SK-N-SH (cell line): ENCODE measurements at places on chromosomes 5 and 9.

DNA sequence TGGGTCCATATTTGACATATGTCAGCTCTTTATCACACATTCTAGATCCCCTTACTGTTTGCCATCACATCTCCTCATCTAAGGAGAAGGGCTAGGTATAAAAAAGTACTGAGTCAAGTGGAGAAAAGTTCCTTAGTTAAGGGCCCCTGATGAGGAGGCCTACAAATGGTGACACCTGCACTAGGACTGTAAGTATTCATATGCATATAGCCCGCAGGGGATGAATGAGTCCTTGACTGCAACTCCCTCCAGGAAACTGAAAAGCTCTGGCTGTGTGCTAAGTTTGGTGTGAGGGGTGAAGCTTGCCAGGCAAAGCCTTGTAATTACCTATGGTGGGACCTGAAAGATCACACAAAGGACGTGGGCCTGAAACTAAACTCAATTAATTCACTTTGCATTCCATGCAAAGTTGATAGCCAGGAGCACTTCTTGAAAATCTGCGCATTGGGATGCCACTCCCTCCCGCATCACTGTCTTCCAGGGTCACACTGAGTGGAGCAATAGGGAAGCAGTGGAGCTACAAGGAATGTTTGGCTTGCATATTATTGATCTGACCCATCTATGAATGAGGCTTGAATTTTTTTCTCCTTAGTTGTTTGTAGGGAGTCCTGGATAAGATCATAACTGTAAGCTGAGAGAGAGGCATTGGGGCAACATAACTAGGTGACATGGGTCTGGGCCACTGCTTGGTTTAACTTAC lies 11.9 kb upstream of the EQTN start:
- no peak for DNase-seq

DNA sequence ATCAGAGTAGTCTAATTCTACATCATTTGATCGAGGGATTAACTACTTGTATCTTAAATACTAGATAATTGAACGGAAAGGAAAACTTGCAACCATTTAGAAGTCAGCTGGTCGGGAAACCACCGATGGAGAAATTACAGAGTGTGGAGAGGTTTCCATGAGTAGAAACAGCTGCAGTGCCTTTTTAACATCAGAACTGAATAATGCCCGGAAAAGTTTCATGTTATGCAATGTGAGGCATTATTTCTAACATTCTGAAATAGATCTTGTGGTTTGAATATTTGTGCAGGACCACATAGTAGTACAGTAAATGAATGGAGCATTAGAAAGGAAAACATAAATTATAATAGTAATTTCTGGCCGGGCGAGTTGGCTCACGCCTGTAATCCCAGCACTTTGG lies 88.1 kb upstream of the RNF180 start:
- DNase-seq: no peak

- no peak for DNase-seq
Measured at GRCh38 chr9:20771729-20772128, 87.7 kb downstream of the FOCAD start.

- DNase-seq: no peak
Measured at GRCh38 chr5:72392326-72392733, 72.2 kb downstream of the PTCD2 start.

- no peak for DNase-seq
Measured at GRCh38 chr9:96108691-96109380, 193.1 kb downstream of the HSD17B3 start.

DNA sequence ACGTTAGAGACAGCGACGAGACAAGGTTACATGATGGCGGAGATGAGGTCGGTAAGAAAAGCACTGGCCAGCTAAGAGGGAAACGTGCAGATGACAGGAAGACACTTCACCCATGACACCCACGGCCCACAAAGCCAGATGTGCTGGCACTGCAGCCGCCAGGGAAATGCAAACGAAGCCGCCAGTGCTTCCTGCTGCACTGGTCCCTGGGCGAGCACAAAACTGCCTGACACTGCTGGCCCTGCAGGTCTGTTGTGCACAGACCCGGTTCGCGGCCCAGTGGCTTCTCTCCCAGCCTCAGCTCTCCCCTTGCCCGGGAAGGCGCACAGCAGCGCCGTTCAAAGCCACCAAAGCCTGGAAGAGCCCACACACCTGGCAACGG lies 20.3 kb downstream of the QSOX2 start:
- DNase-seq: no peak

DNA sequence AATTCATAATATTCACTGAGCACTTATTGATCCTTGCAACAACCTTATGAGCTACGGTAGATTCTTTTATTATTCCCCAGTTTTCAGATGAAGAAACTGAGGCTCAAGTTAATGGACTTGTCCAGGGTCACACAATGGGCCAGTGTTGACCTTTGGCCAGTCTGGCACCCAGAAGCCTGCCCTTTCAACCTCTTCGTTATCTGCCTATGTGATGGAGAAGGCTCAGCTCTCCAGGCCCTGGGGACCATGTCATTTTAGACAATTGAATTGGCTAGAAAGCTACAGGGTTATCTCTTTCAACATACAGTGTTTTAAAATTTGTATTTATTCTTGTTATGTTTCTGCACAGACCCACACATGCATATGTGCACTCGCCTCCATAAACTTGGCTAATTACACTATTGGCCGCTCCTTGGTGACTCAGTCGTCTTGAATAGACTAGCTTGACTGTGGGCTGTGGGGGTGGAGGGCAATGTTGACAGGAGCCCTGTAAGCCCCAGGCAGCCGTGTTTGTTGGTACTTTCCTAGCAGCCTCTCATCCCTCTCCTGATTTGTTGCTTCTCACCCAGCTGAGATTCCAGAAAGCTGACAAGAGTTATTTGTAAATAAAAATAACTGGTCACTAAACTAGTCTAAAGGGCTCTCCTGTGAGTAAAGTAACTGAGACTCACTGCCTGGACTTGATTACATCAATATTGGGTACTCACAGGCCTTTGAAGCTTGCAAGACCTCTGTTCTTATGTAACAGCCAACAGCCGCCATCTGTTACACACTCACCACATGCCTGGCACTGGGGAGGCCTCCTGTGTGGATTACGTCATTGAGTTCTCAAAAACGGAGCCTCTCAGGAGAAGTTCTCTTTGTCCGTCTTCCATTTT lies 8.5 kb upstream of the ANGPTL2 start:
- peak; percentile 71 for DNase-seq

DNA sequence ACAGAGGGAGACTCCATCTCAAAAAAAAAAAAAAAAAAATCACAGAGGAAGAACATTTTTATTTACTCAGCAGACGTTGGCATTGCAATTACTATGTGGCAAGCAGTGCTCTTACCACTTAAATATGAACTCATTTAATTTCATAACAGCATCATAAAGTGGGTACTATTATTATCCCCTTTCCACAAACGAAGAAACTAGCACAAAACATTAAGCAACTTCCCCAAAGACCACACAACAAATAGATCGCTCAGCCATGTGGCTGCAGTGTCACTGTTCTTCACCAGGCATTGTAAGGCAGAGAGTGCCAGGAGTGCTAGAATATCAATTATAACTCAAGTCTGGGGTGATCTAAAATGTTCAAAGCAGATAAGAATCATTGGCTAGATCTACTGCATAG lies 69.8 kb upstream of the PLPP6 start:
- no peak for DNase-seq

DNA sequence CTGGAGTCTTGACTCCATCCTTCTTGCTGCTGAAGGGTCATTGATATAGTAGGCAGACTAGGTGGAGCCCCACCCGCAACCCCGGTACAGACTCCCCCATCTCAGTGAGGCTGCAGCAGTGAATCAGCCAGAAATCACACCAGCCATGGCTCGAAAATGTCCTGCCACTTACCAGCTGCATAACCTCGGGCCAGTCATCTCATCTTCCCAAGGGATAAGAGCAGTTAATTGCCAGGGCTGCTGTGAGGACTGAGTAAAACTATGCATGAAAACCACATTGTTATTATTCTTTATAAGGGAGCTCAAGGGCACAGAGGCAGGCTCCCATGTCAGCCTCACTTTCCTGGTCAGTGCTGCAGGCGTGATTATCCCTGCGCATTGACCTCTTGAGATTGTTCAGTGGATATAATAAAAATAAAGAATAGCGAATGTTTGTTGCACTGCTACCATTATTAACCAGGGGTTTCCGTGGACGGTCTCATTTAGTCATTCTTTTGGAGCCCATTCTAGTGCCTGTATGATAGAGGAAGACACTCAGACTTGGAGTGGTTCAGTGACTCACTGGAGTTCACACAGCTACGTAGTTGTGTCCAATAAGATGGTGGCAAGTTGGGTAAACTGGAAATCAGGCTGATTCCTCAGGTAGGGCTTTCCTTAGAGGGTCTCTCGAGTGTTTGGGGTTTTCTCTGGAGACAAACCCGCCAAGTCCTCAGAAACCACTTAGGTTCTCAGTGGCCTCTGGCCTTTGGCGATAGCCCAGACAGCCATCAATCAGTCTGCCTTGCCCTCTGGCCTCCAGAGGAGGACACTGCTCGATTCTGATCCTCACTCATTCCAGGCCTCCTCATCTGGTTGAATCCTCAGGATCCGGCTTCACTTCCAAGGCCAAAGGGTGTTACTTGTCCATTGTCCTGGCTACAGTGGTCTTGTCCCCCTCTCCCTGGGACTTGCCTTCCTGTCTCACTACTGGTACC lies 39.9 kb downstream of the COL15A1 start:
- no peak for DNase-seq

- no peak for DNase-seq
Measured at GRCh38 chr5:4015709-4016108, 420.1 kb downstream of the IRX1 start.

GRCh38 chr9:99375481-99375880 lies 153.4 kb downstream of the SEC61B start:
- no peak for DNase-seq

DNA sequence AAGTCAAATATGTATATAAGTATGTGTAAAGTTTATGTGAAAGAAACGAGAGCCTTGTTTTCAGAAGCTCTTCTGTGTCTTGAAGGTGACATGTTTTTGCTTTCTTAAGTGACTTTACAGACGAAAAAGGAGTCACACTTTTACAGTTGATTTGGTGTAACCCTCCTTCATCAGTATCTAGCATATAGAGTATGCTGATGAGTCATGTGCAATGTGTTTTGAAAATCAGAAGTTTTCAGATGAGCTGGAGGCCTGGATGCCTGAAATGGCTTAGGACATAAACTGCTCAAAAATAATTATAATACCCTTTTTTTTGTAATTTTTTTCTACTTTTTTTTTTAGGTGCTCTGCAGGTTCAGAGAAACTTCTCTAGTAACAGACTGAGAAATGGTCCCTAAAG lies 209.5 kb downstream of the CD180 start:
- DNase-seq: no peak

DNA sequence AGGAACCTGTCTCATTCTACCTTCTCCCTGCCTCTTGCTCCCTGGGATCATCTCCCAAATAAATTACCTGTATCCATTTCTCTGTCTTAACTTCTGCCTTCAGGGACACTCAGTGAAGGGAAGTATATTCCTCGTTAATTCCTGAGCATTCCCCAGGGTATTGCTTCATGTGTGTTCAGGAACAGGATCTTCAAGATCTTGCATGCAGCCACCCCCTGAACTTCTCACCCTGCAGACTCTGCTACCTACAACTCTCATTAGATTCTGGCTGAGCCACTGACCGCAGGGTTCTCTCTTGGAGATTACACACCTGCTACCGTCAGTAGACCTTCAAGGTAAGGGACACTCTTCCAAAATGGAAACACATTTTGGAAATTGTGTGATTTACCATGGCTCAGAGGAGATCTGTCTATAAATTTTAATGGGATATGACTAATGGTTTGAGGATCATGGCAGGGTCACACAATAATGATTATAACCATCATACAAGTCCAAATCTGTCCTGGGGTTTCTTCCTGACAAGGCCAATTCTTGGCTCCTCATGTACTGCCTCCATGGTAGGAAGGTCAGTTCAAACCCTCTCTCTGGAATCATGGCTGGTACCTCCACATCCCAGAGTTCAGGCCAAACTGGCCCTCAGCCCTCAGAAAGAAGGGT lies 38.9 kb upstream of the UGCG start:
- DNase-seq: no peak

- DNase-seq: no peak
Measured at GRCh38 chr5:137504916-137505315, 5.8 kb upstream of the SPOCK1 start.

- DNase-seq: no peak
Measured at GRCh38 chr9:105670315-105670714, 8.1 kb downstream of the TAL2 start.

- peak; percentile 57 for DNase-seq
Measured at GRCh38 chr5:150058480-150059126, 27.8 kb downstream of the CSF1R start.

DNA sequence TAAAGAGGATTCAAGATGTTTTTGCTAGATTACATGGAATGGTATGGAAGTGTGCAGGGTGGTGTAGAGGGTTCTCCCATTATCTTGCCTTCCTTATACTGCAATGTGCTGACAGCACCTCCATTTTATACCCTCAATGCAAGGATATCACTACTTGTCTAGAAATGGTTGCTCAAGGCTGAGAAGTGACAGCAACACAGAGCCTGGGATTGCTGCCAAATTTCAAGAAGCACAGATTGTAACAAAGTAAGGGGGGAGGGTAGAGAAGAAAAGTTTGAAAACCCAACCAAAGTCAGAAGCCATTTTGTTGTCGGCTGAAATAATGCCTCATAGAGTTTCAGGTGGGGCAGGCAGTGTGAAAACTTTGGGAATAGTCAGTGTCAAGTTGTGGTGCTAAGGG lies 29.8 kb downstream of the PCDHAC2 start:
- no peak for DNase-seq

DNA sequence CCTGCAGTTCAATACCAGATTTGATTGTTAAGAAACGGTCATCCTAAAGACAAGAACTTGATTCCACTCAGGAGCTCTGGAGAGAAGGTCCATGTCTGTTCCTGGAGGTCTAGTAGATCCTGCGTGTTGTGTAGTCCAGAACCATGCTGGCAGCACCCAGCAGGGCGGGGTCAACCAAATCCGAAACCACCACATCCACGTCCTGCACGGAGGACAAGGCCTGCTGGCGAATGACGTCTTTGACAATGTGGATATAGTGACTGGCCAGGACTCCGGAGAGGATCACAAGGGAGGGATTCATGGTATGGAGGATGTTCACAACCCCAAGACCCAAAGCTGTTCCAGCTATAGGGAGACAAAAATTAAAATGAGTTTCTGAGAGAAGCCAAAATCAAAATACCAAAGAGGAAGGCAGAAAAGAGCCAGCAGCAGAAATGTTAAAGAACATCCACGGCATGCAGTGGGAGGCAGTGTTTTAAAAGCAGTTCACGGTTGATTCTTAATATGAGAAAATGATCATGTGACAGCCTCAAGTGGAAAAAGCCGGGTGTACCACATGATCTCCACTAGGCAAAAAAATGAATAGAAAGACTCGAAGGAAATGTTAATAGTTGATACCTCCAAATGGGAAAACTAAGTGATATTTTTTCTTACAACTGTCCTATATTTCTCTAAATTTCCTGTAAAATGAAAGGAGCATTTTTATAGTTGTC lies 26.7 kb downstream of the CLTA start:
- DNase-seq: no peak

GRCh38 chr5:76175821-76176403 lies 92.7 kb downstream of the SV2C start:
- peak; percentile 75 for DNase-seq

GRCh38 chr5:136141561-136141960 lies 8.9 kb downstream of the SMAD5 start:
- DNase-seq: no peak
